NCI-H1105 treated with DMSO at 0.1 percent for 48 hours (cell line): ENCODE measurements at places on chromosomes 3 and 15.
A peak's percentile ranks its signal among the peaks of the same experiment; 100 is the strongest.

GRCh38 chr3:171878461-171879225 is 35.5 kb downstream of the TMEM212 start:
- no peak for DNase-seq

- peak; percentile 65 for DNase-seq
These were observed 20.3 kb upstream of the ABTB1 start for GRCh38 chr3:127652246-127652995.

DNA sequence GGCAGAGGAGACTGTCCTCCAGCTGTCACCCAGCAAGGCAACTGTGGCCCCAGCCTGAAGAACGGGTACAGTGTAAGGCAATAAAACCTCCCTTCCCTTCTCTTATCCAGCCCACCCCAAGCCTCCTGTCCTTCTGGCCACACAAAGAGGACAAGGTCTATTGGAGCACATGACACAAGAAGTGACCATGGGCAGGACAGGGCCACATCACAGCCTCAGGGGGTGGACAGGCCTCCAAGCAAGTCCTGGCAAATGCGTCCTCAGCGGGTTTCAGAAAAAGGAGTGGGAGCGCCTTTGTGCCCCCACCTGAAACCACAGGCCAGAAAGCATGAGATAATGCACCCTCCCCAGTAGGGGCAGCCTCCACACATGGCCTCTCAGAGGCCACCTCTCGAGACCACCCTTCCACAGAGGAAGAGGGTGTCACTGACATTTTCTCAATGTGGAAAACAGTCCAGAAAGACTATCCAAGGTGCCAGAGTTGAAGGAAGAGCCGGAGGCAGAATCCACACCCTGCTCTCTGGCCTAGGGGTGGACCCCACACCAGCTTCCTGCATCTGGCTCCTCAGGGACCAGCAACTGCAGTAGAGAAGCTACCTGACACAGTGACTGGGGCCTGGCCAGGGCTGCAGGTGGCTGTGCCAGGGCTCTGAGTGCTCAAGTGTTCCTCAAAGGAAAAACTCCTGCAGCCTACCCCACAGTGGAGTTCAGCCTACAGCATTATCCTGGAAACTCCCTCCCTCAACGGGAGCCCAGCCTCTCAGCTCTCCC is 43.9 kb downstream of the CCDC12 start:
- no peak for DNase-seq

DNA sequence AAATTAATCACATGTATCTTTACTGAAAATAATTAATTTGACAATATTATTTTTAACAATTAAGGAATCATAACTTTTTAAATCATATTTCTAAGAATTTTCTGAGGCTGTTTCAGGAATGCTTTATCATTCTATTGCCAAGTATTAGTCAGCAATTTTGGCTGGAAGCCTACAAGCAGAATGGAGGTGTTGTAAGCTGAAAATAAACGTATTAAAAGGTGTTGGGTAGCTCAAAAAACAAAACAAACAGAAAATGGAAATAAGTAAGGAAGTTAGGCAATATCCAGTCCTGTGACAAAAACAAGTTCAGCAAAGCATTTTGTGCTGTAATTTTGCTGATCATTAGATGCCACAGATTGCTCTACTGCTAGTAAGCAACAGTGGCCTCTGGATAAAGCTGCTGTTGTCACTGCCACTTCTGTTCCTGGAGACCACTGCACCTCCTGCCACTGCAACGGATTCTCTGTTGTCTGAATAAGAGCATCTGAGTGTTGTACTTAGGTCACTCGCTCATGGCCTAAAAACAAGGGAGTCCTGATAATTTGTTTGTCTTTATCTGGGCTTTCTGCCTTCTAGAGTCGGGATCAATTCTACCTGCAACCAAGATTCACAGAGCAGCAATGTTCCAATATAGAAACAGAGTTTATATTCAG is 63.5 kb upstream of the SLITRK3 start:
- no peak for DNase-seq

DNA sequence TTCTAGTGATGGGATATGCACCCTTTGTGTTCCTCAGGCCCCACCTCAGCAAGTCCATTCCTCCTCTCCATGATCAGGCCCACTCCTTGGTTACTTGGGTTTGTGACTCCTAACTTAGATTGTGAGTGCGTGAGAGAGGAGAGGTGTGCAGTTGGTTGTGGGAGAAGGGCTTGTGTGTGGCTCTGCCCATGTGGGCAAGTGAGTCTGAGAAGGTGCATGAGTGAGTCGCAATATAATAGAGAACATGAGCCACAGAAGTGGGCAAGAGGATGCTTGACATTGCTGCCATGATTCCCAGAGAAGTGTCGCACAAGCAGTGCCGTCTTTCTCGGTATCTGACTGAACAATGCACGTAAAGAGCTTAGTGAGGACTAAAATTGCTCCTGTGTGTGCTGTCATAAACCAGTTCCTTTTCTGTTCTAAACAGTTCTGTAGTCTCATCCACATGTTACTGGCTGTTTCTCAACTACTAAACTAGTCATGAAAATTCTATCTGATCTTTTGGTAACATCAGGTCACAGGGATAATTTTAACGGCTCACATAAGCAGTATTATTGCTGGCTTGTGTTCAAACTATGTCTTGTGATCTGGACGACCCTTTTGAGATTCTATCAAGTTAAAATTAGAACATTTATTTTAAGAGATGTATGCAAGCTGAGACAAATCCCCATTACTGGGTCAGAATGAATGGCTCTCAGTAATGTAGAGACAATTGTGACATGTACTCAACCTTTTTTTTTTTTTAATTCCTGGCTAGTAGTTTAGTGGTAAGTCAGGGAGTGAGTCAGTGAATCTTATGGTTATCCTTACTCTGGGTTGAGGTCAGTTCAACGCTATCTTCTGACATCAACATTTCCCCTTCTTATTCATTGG is 25.6 kb downstream of the GYG1 start:
- DNase-seq = no peak

- no peak for DNase-seq
These were observed 108.4 kb downstream of the ZNF609 start for GRCh38 chr15:64568765-64569164.

GRCh38 chr3:141680620-141681389 is 57.3 kb upstream of the RNF7 start:
- DNase-seq = peak; percentile 97

GRCh38 chr3:127692501-127693335 is 20.0 kb downstream of the ABTB1 start:
- DNase-seq = no peak

- DNase-seq = no peak
These were observed 553 bp upstream of the RTP4 start for GRCh38 chr3:187367561-187368103.

GRCh38 chr15:88127432-88127790 is 129.1 kb downstream of the NTRK3 start:
- DNase-seq = no peak

GRCh38 chr15:74788042-74788682 is 6.3 kb downstream of the CSK start:
- DNase-seq = no peak

DNA sequence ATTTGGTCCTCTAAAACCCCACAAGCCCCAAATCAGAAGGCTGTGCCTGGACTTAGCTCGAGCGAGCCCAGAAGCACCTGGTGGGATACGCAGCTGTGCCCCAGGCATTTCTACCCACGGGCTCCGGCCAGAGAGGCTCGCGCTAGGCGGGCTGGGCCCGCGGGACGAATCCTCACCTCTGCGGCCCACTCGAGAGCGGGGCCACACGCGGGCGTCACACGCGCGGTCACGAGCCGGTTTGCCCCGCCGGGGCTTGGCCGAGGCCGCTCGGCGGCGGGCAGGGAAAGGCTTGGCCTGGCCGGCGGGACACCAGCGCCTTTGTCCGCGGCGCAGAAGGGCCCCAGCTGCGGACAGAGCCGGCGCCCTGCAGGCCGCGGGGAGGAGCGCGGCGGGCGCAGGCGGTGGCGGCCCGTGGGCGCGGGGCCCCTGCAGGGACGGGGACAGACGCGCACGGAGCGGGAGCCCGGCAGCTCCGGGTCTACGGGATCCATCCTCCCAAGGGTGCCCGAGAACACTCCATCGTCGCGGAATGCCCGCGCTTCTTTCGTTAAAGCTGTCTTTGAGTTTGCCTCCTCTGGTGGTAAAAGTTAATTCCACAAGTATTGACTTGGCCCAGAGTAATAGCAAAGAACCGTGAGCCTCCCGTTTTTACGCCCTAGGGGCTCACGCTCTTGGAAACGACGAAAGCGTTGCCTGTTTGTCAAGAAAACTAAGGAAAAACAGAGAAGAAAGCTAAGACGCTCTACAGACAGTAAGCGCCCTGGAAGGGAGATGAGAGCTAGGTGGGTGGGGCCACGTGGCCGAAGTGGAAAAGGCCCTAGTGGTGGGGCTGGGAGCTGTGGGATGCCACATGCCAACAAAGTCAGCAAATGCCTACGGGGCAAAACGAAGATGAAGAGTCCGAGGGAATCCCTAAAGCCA is 26.4 kb downstream of the TYRO3 start:
- no peak for DNase-seq

GRCh38 chr3:196108075-196108743 is 26.3 kb upstream of the TFRC start:
- peak; percentile 23 for DNase-seq

DNA sequence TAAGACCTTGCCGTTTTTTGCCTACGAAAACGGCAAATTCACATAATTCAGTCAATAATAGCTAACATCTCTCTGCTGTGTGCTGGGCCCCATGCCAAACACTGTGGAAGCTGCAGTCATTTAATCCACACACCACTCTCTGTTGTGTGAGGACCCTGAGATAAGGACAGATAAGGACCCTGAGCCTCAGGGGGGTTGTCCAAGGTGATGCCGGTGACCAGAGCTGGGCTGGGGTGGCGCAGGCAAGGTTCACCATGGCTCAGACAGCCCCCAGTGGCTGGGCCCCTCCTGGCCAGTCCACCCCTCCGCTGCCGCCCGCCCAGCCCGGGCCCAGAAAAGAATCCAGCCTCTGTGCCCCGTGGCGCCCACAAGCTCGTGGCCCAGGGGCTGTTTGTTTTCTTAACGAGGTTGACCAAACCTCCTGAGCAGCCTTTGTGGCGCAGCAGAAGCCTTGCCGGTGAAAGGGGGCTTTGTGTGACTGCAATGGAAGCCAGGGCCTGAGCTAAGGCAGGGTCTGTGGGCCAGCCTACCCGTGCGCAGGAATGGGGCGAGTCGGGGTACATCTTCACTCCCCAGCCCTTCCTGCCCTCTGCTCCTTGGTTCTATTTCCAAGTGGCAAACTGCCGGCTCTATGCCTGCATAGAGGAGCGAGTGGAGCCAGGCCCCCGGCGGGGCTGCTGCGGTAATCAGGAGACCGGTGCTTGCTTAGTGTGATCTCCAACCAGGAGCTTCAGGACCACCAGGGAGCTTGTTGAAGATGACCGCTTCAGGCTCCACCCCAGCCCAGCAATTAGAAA is 4.4 kb upstream of the SNX22 start:
- DNase-seq = no peak

- DNase-seq = no peak
These were observed 32.0 kb downstream of the AP4E1 start for GRCh38 chr15:50940506-50940905.

GRCh38 chr3:172102123-172102882 is 62.9 kb downstream of the FNDC3B start:
- no peak for DNase-seq

GRCh38 chr3:77795013-77795412 is 755.1 kb downstream of the ROBO2 start:
- peak; percentile 84 for DNase-seq

- no peak for DNase-seq
These were observed 87.1 kb downstream of the GABRG3 start for GRCh38 chr15:27057904-27058645.

GRCh38 chr3:177820683-177821316 is 623.5 kb upstream of the TBL1XR1 start:
- DNase-seq = no peak

DNA sequence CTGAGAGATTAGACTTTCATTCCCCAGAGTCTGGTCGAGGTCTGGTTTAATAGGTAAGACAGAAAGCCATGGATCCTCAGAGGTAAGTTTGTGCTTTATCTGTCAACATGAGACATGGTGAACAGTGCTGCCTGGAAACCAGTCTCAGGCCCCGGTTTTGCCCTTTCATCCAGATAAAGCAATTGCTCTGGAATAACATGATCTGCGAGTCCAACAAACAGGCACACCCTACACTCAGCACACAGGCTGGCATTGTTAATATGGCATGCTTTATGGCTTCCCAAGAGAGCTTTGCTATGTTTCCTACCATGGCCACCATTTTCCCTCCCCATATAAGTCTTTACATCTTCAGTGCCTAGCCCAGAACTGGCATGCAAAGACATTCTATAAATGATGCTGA is 30.1 kb upstream of the MNS1 start:
- DNase-seq = no peak

DNA sequence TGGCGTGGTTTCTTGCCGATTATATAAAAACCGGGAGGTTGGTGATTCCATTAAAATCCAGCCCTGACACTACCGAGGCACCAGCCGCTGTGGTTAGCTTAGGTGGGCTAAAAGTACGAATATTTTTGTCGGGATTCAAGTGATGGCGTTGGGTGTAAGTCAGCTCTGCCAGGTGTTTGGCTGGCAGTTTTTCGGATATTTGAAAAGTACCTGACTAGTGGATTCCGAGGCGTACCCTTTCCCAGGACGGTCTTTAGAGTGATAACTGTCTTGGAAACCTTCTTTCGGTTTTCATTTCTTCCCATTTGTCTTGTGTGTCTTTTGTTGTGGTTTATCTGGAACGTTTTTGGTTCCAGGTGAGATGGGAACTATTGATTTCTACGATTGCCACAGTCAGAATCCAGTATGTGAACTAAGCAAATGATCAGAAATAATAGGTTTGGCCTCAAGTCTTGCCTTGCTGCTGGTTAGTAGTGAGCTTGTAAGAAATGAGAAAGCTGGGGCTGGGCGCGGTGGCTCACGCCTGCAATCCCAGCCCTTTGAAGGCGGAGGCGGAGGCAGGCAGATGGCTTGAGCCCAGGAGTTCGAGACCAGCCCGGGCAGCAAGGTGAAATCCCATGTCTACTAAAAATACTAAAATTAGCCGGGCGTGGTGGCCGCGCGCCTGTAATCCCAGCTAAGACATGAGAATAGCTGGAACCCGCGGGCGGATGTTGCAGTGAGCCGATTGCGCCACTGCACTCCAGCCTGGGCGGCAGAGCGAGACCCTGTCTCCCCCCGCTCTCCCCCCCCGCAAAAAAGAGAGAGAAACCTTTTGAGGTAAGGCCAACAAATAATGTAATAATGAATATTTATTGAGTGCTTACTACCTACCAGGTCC is 1.4 kb downstream of the FYTTD1 start:
- peak; percentile 64 for DNase-seq

DNA sequence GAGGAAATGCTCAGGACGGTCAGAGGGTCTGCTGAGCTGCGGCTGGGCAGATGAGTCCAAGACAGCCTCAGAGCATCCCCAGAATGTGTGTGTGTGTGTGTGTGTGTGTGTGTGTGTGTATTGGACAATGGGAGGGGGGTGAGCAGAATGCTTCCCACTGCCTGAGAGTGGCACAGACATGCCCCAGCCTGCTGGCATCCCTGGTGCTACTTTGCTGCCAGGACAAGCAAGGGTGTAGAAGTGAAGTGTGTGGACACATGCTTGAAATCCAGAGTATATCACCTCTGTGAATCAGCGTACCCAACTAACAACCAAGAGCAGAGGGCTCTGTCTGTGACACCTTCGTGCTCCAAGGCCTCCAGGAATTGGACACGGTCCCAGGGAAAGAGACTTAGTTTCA is 76.3 kb downstream of the SLC9A9 start:
- no peak for DNase-seq
